ENCODE measurements at places on chromosomes 6 and 20. TPM values are rescaled to one million over a fixed set of nuclear protein-coding genes. Genes with fewer than 3 reads are reported as not detected.

PAK5 gene
- total RNA-seq = not detected

TMEM14C gene
- total RNA-seq = 84.8 TPM

TMC2 gene
- 0.22 TPM for total RNA-seq

STMN3 gene
- 9.9 TPM for total RNA-seq

LMBRD1 gene
- total RNA-seq = 43.9 TPM

BPI gene
- not detected for total RNA-seq

KCNK5 gene
- 0.87 TPM for total RNA-seq

RFX6 gene
- not detected for total RNA-seq

OR2H2 gene
- total RNA-seq = not detected

IFNGR1 gene
- total RNA-seq = 148 TPM

PRND gene
- not detected for total RNA-seq

SLC22A3 gene
- total RNA-seq = 8.6 TPM

SRSF3 gene
- 214 TPM for total RNA-seq

TDRD6 gene
- total RNA-seq = 0.58 TPM

TPD52L1 gene
- 24.6 TPM for total RNA-seq

PLEKHG1 gene
- 71.1 TPM for total RNA-seq

DHX16 gene
- total RNA-seq = 27.2 TPM

Data from mesenteric fat pad (tissue), 1 donor.